ENCODE measurements at places on chromosomes 2 and 18. TPM values are rescaled to one million over a fixed set of nuclear protein-coding genes. Genes with fewer than 3 reads are reported as not detected.

DNA sequence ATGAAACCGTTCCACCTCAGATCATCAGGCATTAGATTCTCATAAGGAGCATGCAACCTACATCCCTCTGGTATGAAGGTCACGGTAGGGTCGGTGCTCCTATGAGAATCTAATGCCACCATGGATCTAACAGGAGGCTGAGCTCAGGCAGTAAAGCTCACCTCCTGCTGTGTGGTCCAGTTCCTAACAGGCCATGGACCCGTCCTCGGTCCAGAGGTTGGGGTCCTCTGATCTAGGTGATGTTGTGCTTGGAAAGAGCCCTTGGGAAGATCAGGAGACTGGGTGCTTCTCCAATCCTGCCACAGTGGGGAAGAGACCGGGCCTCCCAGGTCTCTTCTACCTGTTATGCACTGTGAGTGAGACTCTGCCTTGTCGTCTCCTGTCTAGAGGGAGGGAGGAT, 104.6 kb downstream of the ACKR3 start:
- DNase-seq, result peak; percentile 31

DNA sequence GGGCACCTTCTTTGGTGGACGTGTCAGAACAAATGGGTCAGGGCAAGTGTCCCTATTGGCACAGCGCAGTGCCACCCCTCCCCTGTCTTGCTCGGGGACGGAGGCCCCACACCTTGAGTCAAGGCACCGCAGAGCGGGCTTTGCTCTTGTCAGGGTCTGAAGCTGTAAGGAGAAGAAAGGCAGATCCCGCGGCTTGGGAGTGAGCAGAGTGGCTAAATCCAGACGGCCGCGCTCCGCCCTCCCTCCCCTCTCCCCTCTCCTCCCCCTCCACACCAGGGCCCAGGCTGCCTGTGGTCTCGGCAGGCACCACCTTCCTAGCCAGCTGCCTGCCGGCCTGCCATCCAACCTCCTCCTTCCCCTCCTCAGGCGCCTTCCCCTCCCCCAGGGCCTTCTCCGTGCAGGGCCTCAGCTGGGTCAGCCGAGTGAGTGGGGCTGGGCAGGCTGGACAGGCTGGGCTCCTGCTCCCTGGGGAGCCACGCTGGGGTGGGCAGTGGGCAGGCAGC, 25.8 kb downstream of the SPEG start:
- DNase-seq, result no peak

QPCT gene
- not detected for total RNA-seq

- DNase-seq, result no peak
These were observed 153.7 kb downstream of the CAMKMT start for GRCh38 chr2:44515416-44515815.

KHK gene
- total RNA-seq, result 8.0 TPM

- DNase-seq, result no peak
These were observed 213.3 kb upstream of the MMADHC start for GRCh38 chr2:149800624-149801542.

FEV gene
- total RNA-seq, result not detected

FZD7 gene
- total RNA-seq, result 0.18 TPM

GRCh38 chr2:214497489-214497888, 86.6 kb downstream of the VWC2L start:
- DNase-seq, result no peak

- no peak for DNase-seq
These were observed 47.4 kb upstream of the SMAD7 start for GRCh38 chr18:48997985-48998831.

GRCh38 chr2:231683292-231684235, 24.8 kb upstream of the PTMA start:
- no peak for DNase-seq

SLC23A3 gene
- 3.2 TPM for total RNA-seq

HOXD10 gene
- total RNA-seq, result not detected

Data from activated CD8-positive, alpha-beta memory T cell treated with anti-CD3 and anti-CD28 coated beads, Interleukin-2, amount 10 ng/mL, durations not matched to agents 7 days and 5 days (primary cell).